ENCODE measurements at places on chromosomes 2 and 18. TPM values are rescaled to one million over a fixed set of nuclear protein-coding genes. Genes with fewer than 3 reads are reported as not detected.

- H3K27ac ChIP-seq = no peak overlapping the region
- H3K4me1 ChIP-seq = no peaks in the 10 kb centered on the region
- no peaks in the 10 kb centered on the region for H3K27me3 ChIP-seq
- H3K36me3 ChIP-seq = no peaks in the 10 kb centered on the region
Observed at GRCh38 chr2:62071126-62071598, 124.8 kb upstream of the B3GNT2 start.

DNA sequence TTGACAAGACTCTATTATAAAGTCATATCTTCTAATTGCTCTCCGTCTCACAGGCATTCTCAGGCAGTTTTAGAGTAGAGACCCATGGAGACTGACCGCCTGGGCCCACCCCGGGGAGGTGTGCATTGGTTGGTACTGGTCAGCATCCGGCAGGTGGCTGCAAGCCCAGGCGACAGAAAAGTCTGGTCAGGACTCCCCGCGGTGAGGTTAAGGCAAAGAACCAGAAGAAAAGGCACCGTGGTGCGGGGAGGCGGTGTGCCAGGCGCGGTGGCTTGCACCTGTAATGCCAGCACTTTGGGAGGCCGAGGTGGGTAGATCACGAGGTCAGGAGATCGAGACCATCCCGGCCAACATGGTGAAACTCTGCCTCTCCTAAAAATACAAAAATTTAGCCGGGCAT, 32.5 kb downstream of the AMER3 start:
- H3K27me3 ChIP-seq = no peaks in the 10 kb centered on the region
- no peaks in the 10 kb centered on the region for H3K4me1 ChIP-seq

DNA sequence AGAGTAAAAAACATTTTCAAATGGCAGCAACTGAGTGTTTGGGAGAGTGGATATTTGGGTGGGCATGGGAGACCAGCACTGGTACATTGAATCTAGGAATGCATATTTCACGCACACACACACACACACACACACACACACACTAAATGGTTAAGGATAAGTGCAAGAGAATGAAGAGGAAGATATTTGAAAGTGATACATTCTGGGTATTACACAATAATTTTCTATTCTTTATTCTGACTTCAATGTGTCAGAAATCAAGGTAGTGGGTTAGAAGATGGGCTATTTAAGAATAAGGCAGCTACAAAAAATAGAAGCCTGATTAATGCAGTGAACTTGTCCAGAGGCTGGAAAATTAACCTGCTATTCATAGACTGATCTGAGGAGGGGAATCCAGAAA, 577.0 kb downstream of the TMEM182 start:
- no peaks in the 10 kb centered on the region for H3K4me1 ChIP-seq
- no peak for DNase-seq
- no peak overlapping the region for H3K4me3 ChIP-seq
- H3K27ac ChIP-seq = no peak overlapping the region

- no peak overlapping the region for H3K27ac ChIP-seq
- no peak for DNase-seq
- H3K4me3 ChIP-seq = no peak overlapping the region
- no peaks in the 10 kb centered on the region for H3K4me1 ChIP-seq
- H3K27me3 ChIP-seq = no peaks in the 10 kb centered on the region
Observed at GRCh38 chr2:221817052-221817451, 244.9 kb upstream of the EPHA4 start.

DNA sequence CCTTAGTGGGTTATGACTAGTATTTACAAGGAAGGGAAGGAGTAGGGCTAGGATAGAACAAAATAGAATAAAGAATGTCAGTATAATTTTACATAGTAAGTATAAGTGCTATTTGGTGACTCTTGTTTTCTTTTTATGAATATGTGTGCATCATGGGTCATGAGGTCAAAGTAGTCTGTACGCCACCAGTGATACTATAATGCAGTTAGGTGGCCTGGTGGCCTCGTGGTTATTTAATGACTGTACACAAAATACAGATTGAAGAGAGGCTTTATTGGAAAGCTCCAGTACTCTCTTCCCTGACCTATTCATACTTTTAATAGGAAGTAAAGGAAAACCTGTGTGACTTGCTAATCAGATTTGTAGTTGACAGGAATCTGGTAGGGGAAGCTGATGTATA, 27.3 kb downstream of the CAB39 start:
- DNase-seq = peak; percentile 62
- no peaks in the 10 kb centered on the region for H3K27me3 ChIP-seq
- H3K36me3 ChIP-seq = peaks cover 6% of the 10 kb centered on the region
- H3K27ac ChIP-seq = no peak overlapping the region
- no peak overlapping the region for H3K4me3 ChIP-seq
- H3K4me1 ChIP-seq = peaks cover 11% of the 10 kb centered on the region

DNA sequence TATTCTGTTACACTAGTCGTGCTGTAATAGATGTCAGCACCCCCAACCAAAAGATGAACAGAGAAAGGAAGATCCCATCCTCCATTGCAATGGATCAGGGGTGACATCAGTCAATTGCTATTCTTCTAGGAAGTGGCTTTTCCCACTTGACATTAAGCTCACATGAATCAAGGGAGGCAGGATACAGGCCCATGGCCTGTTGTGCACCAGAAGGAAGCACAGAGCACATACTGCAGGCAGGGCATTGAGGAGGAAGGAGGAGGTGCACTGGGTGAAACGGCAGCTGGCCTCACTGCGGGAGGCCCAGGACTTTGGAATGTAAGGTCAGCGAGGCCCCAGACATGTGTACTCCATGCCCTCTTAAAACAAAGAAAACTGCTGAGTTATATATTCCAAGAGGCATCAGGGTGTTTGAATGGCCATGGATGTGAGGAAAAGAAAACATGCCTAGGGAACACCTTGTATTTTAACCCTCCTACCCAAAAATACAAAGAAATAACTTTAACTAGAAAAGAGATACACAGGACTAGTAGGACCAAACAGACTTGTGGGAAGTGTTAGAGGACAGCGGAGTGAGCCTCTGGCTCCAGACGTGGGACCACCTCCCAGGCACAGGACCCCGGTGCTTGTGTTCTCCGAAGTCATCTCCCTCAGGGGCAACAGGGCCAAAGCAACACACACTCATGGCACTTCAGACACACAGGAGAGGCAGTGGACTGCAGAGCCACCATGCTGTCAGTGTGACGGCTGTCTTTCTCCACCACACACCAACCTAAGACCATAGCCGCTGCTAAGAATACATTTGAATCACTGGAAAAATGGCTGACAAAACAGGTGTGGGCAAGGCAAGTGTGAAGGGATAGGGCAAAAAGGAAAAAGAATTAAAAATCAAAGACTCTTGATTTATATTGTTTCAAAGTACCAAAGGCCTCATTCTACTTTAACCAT, 51.4 kb upstream of the RIOK3 start:
- no peaks in the 10 kb centered on the region for H3K27me3 ChIP-seq
- H3K4me3 ChIP-seq = no peak overlapping the region
- no peaks in the 10 kb centered on the region for H3K36me3 ChIP-seq
- peak; percentile 74 for DNase-seq
- peaks cover 21% of the 10 kb centered on the region for H3K4me1 ChIP-seq

GRCh38 chr2:16326711-16327300, 338.8 kb downstream of the CYRIA start:
- no peak overlapping the region for H3K4me3 ChIP-seq
- H3K4me1 ChIP-seq = no peaks in the 10 kb centered on the region
- H3K27ac ChIP-seq = no peak overlapping the region
- peak; percentile 31 for DNase-seq

- H3K27ac ChIP-seq = no peak overlapping the region
- no peaks in the 10 kb centered on the region for H3K4me1 ChIP-seq
- no peaks in the 10 kb centered on the region for H3K36me3 ChIP-seq
- no peaks in the 10 kb centered on the region for H3K27me3 ChIP-seq
- DNase-seq = no peak
Observed at GRCh38 chr2:148914463-148914862, 39.4 kb downstream of the KIF5C start.

DNA sequence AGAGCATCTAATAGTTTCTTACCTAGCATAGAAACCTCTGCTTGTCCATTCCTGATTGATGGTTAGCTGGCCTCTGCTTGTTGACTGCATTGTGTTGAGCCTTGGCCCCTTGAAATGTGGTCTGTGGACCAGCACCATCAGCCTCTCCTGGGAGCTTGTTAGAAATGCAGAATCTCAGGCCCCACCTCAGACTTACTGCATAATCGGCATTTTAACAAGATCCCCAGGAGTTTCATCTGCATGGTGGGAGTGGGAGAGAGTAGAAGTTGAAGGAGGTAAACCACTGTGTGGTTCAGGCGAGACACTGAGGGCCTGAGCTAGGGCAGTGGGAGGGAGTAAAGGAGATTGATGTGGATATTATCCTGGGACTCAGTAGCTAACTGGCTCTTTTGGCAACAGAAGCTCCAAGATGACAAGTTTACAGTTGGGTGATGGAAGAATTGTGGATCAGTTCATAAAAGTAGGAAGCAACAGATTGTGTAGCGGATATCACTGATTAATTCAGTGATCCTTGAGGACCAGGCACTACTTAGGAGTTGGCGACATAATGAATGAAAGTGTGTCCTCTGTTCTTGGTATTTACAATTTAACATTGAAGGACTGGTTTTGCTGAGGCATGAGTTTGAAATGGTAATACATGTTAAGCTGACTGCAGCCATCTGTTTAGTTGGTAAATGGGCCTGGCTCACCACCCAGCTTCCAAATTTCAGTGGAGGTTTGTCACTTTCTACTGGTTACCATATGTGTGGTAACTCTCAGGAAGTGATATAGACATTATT, 20.9 kb downstream of the PHLPP1 start:
- no peaks in the 10 kb centered on the region for H3K27me3 ChIP-seq
- no peak overlapping the region for H3K4me3 ChIP-seq
- no peaks in the 10 kb centered on the region for H3K4me1 ChIP-seq
- DNase-seq = no peak
- H3K27ac ChIP-seq = no peak overlapping the region

GRCh38 chr2:201182650-201183364, at the start of gene CASP10:
CASP10 (plus strand) TSS chr2:201183141; CDS start chr2:201185778, 2,637 bp downstream.
- H3K36me3 ChIP-seq = no peaks in the 10 kb centered on the region
- no peaks in the 10 kb centered on the region for H3K4me1 ChIP-seq
- no peaks in the 10 kb centered on the region for H3K27me3 ChIP-seq
- peak within 1 kb of the TSS; percentile 34 for H3K27ac ChIP-seq

- peak; percentile 98 for DNase-seq
- peak overlapping the region; percentile 18 for H3K4me3 ChIP-seq
- H3K36me3 ChIP-seq = no peaks in the 10 kb centered on the region
- no peaks in the 10 kb centered on the region for H3K27me3 ChIP-seq
- H3K27ac ChIP-seq = peak overlapping the region; percentile 94
Observed at GRCh38 chr2:20514596-20515269, 67.9 kb downstream of the RHOB start.

GRCh38 chr2:143347271-143347695, 218.1 kb downstream of the ARHGAP15 start:
- no peaks in the 10 kb centered on the region for H3K27me3 ChIP-seq
- no peak overlapping the region for H3K4me3 ChIP-seq
- DNase-seq = no peak
- H3K27ac ChIP-seq = no peak overlapping the region

Gene REG3G
- not detected for total RNA-seq

Gene ACVR2A
- total RNA-seq = 39.4 TPM

Gene TTC32
- 14.8 TPM for total RNA-seq

- H3K4me1 ChIP-seq = no peaks in the 10 kb centered on the region
- H3K27me3 ChIP-seq = no peaks in the 10 kb centered on the region
- peak; percentile 23 for DNase-seq
- H3K4me3 ChIP-seq = no peak overlapping the region
Observed at GRCh38 chr2:2748399-2749205, 417.5 kb upstream of the MYT1L start.

- no peak overlapping the region for H3K4me3 ChIP-seq
- no peaks in the 10 kb centered on the region for H3K27me3 ChIP-seq
- no peak overlapping the region for H3K27ac ChIP-seq
- DNase-seq = peak; percentile 57
Observed at GRCh38 chr18:32552421-32553030, 81.8 kb upstream of the GAREM1 start.

- H3K4me1 ChIP-seq = no peaks in the 10 kb centered on the region
- peaks cover 5% of the 10 kb centered on the region for H3K27me3 ChIP-seq
- DNase-seq = no peak
- no peak overlapping the region for H3K27ac ChIP-seq
- H3K36me3 ChIP-seq = no peaks in the 10 kb centered on the region
Observed at GRCh38 chr2:121838551-121838950, 83.1 kb downstream of the TSN start.

GRCh38 chr2:168559187-168559586, 103.1 kb downstream of the CERS6 start:
- no peaks in the 10 kb centered on the region for H3K4me1 ChIP-seq
- no peaks in the 10 kb centered on the region for H3K36me3 ChIP-seq
- no peaks in the 10 kb centered on the region for H3K27me3 ChIP-seq
- H3K27ac ChIP-seq = no peak overlapping the region
- no peak overlapping the region for H3K4me3 ChIP-seq
- no peak for DNase-seq

DNA sequence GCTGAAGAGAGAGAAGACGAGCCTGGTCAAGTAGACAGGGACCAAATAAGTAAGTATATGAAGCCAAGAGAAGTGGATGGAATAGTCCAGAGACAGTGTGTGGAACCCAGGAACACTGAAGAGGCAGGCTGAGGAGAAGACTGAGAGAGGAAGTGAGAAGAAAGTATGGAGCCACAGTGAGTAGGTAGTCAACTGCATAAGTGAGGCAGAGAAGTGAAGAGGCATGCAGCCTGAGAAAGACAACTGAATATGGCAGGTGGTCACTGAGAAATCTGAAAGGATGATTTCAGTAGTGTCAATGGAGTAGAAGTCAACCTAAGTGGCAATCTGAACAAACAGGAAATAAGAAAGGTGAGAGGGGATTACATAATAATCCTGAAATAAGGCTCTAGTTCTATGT, 55.4 kb downstream of the CWC22 start:
- DNase-seq = no peak
- no peak overlapping the region for H3K27ac ChIP-seq
- no peak overlapping the region for H3K4me3 ChIP-seq
- H3K36me3 ChIP-seq = peaks cover 31% of the 10 kb centered on the region
- no peaks in the 10 kb centered on the region for H3K4me1 ChIP-seq

DNA sequence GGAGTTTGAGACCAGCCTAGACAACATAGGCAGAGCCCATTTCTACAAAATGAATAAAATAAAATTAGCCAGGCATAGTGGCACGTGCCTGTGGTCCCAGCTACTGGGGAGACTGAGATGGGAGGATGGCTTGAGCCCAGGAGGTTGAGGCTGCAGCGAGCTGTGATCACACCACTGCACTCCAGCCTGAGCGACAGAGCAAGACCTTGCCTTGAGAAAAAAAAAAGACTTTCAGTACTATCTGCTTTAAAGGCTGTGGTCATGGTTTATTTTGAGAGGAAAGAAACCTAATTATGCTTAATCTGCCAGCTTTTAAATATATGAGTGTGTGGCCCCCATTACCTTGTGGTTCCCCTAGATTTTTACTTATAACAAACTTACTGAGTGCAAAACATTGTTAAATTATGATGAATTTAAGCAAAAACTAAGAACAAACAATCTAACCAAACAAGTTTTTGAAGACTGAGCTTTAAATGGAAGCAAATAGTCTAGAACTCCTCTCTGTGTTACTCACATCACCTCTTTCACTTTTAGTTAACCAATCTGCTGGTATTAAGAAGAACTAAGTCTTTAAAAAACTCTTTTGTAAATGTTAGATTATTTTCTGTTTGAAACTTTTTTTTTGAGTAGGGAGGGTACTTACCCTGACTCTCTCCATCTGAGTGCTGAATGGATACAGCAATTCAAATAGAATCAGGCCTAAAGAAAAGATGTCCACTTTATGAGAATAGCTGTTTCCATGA, 65.4 kb downstream of the EIF2AK3 start:
- peaks cover 26% of the 10 kb centered on the region for H3K36me3 ChIP-seq
- no peaks in the 10 kb centered on the region for H3K27me3 ChIP-seq
- H3K27ac ChIP-seq = no peak overlapping the region
- no peak for DNase-seq
- no peaks in the 10 kb centered on the region for H3K4me1 ChIP-seq
- H3K4me3 ChIP-seq = no peak overlapping the region

All from osteoblast (primary cell).